ENCODE measurements at places on chromosomes 3 and 15.

GRCh38 chr3:194306771-194307640 lies 44.1 kb downstream of the CPN2 start:
- DNase-seq: peak; percentile 28

DNA sequence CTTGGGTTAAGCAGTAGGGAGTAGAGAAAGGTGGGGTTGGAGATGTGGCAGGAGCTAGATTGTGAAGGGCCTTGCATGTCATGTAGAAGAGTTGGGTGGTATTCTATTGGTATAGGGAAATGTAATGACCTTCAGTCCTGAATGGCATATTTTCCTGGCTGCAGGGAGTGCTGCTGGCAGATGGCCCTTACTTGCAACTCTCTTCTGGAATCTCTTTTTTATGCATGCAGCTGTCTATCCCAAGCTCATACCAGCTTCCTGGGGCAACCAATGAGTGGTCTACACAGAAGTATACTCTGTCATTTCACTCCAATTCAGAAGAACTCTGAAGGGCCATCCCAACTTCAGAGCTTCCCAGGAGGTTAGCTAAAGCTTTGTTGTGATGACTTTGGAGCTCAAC lies 144.7 kb upstream of the ANKRD28 start:
- no peak for DNase-seq

- no peak for DNase-seq
These were observed 98.2 kb downstream of the HCN4 start for GRCh38 chr15:73270366-73271097.

DNA sequence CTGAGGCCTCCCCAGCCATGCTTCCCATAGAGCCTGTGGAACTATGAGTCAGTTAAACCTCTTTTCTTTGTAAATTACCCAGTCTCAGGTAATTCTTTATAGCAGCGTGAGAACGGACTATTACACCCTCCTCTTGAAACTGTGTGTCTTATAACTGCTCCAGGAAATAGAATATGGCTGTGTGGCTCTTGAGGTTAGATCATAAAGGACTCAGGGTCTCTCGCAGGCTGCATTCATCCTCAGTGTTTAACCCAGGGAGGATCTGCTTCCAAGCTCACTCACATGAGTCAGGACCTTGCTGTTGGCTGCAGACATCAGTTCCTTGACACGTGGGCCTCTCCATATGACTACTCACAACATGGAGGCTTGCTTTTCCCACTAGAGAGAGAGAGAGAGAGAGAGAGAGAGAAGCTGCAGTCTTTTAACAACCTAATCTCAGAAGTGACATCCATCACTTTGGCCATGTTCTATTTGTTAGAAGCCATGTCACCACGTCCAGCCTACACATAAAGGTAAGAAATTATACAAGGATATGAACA lies 114.3 kb upstream of the UBE2E1 start:
- no peak for DNase-seq

- peak; percentile 57 for DNase-seq
These were observed 806 bp downstream of the KLHL25 start for GRCh38 chr15:85793641-85794597.

DNA sequence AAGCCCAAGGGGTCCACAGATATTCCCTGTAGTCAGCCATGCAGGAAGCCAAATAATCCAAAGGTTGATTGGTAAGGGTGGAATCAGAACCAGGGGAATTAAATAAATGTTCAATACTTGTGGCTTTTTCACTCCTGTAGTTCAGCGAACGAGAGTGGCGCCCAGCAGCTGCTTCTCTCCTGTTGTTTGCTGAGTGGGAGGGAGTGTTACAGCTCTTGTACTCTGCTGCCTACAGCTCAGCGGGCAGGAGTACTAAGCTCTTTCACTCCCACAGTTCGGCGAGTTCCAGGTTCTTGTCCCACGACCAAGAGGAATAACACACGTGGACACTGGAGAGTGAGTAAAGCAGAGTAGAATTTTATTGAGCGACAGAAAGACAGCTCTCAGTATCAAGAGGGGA lies 105.9 kb downstream of the MOBP start:
- no peak for DNase-seq

DNA sequence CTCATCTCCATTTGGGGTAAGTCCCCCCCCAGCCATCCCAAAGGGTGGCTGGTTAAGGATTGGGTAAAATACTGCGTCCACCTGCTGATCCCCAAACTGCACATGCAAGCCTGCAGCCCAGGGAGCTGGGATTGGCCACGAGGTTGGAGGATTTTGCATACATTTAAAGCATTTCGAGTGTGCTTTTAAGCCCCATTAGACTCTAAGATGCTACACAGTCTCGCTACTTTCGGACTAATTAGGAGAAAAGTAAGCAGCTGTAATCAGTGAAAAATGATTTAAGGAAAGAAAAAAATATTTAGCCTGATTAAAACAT lies 23.9 kb downstream of the SLC6A6 start:
- no peak for DNase-seq

DNA sequence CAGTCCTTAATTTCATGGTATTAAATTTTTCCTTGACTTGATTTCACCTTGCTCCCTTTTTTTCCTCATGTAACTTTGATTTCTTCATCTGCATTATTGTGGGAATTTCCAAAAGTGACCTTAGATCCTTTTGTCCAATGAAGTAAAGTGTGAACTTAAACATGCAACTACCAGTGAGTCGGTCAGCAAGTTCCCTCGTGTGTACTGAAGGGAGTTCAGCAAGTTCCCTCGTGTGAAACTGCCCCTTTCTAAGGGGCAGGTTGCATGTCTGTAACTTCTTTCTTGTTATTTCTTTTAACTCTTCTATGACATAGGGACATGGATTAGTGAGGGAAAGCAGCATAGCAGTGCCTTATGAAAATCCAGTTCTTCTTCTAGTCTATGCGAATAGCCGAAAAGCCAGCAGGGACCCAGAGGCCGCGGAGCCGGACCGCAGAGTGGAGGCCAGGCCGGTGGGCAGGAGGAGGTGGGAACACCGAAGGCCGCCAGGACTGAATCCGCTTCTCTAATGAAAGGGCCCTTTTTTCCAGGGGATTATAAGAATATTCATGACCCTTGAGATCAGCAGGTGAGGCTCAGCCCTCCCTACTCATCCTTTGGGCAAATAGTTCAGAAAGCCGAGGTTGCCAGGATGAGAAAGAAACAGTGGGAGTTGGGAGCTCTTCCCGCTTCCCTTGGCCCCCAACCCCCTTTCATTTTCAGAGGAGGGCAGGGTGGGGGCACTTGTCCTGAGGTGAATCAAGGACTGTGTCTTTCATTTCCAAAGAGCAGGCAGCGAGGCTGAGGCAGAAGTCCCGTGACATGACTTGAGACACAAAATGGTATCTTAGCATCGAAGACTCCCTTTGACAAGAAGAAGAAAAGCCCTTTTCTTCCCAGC lies 117.5 kb downstream of the OPA1 start:
- DNase-seq: no peak

GRCh38 chr15:59424616-59425015 lies 13.4 kb upstream of the FAM81A start:
- DNase-seq: no peak

DNA sequence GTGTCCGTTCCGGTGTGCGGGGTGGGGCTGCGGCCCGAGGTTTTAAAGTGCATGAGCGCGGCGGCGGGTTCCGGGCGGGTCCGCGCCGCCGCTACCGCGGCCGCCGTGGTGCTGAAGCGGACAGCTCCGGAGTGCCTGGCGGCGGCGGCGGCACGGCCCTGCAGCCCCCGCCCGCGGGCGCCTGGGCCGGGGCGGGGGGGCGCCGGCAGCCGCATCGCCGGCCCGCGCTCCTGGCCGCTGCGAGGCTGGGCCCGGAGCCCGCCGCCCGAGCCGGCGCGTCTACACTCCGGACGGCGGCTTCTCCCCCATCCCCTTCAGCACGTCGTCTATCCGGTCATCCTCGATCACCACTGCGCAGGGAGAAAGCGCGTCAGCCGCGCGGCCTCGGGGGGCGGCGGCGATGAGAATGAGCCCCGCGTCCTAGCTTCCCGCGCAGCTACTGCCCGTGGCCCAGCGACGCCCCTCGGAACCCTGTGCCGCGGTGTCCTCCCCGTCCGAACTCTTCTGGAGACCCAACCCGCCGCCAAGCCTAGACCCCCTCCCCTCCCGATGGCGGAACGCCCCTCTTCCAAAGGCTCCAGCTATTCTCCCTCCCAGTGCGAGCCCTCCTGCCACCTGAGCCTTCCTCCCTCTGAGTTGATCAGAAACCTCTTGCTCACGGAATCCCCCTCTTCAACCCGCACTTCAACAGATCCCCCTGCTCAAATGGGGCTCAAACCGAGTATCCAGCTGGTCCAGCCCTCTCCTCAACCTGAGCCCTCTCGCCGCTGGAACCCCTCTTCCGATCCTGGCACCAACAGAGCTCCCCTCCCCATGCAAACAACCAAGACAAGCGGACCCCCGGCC lies 1.3 kb downstream of the CAMK2N2 start:
- peak; percentile 48 for DNase-seq

DNA sequence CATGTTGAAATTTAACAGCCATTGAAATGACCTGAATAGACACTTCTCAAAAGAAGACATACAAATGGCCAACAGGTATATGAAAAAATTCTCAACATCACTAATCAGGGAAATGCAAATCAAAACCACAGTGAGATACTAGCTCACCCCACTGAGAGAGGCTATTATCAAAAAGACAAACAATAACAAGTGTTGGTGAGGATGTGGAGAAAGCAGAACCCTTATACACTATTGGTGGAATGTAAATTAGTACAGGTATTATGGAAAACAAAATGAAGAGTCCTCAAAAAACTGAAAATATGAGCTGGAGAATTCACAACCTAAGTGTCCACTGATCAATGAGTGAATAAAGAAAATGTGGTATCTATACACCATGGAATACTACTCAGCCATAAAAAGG lies 21.5 kb downstream of the THOC7 start:
- no peak for DNase-seq

- DNase-seq: no peak
These were observed 668.7 kb downstream of the OTOL1 start for GRCh38 chr3:162165346-162165745.
